ENCODE measurements at places on chromosomes 1 and 21.

DNA sequence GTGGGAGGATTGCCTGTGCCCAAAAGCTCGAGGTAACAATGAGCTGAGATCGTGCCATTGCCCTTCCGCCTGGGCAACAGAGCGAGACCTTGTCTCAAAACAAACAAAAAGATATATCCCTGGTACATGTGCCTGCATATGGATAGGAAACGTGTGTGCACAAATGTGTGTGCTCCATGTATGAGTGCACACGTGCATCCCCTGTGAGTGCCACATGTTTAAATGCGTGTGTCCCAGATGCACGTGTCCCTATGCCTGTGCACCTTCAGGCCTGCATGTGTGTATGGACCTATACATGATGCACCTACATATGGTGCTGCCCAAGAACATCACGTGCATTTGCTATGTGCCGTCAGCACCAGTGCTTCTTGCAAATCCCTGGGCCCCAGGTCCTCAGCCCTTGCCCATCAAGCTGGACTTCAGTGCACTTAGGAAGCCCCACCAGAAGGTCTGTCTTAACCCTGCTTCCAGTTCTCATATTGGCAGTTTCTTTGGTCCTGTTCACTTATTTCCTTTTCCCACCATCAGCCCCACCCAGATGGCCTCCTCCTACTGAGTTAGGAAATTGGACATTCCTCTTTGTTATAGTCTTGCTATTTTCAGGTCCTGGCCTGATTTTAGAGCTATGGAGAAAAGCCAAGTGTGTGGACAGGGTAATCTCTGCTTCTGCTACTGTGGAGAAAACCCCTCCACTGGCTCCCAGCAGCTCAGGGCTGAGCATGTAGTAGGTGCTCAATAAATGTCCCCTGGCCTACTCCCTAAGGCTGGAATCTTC is 15.4 kb downstream of the TIE1 start:
- no peak for DNase-seq

GRCh38 chr1:228930479-228930957 is 195.2 kb downstream of the RHOU start:
- DNase-seq, result no peak

DNA sequence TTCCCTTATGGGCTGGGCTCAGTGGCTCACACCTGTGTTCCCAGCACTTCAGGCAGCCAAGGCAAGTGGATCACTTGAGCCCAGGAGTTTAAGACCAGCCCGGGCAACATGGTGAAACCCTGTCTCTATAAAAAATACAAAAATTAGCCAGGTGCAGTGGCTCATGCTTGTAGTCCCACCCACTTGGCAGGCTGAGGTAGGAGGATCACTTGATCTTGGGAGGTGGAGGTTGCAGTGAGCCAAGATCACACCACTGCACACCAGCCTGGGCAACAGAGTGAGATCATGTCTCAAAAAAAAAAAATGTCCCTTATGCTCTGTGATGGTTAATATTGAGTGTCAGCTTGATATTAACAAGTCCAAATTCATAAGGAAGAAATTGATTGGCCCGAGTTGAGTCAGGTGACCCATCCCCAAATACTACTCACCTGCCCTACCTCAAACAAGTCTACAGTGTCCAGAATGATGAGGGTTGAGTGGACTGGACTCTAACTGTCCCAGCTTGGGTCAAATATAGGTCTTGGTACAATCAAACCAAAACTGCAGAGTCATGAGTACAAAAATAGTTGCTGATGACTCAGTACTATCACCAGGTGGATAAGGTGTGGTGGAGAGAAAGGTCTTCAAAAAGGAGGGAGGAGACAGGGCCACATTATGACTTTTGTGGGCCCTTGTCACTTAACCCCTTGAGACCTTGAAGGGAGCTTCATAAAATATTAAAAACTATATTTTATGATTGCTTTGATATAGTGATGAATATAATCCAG is 161.0 kb downstream of the ZNF326 start:
- DNase-seq, result no peak

DNA sequence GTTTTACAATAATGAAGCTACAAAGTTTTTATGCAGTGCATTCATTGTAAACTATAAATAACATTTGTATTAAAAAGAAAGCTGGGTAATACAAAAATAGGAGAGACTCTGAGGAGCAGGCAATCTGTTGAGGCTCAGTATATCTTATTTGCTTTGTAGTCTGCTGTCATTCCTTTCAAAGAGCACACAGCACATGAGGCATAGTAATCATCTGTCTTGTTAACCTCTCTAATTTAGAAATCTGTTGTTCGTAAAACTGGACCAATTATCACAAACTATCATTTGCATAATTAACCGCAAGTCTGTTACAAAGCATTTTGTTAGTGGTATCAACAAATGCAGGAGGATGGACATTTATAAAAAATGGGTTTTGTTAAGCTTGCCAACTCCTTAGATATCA is 51.0 kb downstream of the SELENOF start:
- no peak for DNase-seq

- DNase-seq, result no peak
Measured at GRCh38 chr1:6961289-6961688, 176.0 kb downstream of the CAMTA1 start.

GRCh38 chr1:56073614-56074006 is 505.8 kb downstream of the PLPP3 start:
- DNase-seq, result no peak

DNA sequence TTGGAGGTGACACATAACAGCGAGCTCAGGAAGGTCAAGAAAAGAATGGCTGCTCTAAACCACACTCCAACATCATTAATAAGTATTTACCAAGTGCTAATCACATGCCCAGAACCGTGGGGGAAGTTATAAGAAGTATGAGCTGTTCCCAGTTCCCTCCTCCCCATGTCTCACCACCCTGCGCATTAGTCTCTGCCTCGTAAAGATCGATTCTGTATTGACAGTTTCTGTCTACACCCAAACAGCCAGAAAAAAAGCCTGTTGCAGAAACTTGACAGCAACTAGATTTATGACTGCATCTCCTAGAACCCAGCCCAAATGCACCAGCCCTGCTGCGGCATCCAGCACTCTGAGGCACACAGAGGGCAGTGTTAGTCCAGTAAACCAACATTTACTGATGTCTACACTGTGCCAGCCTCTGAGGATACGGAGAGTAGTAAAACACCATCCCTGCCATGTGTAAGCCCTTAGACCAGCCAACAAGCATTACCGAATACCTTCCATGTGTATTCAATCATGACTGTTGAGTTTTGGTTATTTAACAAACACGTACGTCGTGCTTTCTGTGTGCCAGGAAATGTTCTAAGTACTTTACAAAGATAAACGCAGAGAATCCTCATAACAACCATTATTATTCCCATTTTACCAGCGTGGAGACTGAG is 63.6 kb upstream of the ZBTB40 start:
- DNase-seq, result no peak

Data from stimulated activated CD8-positive, alpha-beta memory T cell treated with anti-CD3 and anti-CD28 coated beads, Interleukin-4, amount 100 ng/mL, for 1 hour (primary cell).